ENCODE measurements at places on chromosomes 7 and 10. TPM values are rescaled to one million over a fixed set of nuclear protein-coding genes. Genes with fewer than 3 reads are reported as not detected.
A peak's percentile ranks its signal among the peaks of the same experiment; 100 is the strongest.

- no peaks in the 10 kb centered on the region for H3K36me3 ChIP-seq
- no peak overlapping the region for H3K27ac ChIP-seq
- H3K4me3 ChIP-seq, result no peak overlapping the region
- peaks cover 1% of the 10 kb centered on the region for H3K4me1 ChIP-seq
Measured at GRCh38 chr10:118246332-118247295, 95.5 kb downstream of the FAM204A start.

GRCh38 chr7:114659409-114660125 lies 245.0 kb downstream of the FOXP2 start:
- peaks cover 3% of the 10 kb centered on the region for H3K4me1 ChIP-seq
- no peaks in the 10 kb centered on the region for H3K36me3 ChIP-seq
- DNase-seq, result no peak
- no peaks in the 10 kb centered on the region for H3K27me3 ChIP-seq
- no peak overlapping the region for H3K4me3 ChIP-seq

- no peaks in the 10 kb centered on the region for H3K36me3 ChIP-seq
- no peak overlapping the region for H3K4me3 ChIP-seq
- no peak for DNase-seq
- peak overlapping the region; percentile 93 for H3K27ac ChIP-seq
Measured at GRCh38 chr7:116404389-116404788, 95.1 kb upstream of the CAV2 start.

- no peaks in the 10 kb centered on the region for H3K27me3 ChIP-seq
- H3K36me3 ChIP-seq, result no peaks in the 10 kb centered on the region
- DNase-seq, result no peak
- no peaks in the 10 kb centered on the region for H3K4me1 ChIP-seq
- no peak overlapping the region for H3K27ac ChIP-seq
Measured at GRCh38 chr7:137942484-137943115, 59.3 kb downstream of the CREB3L2 start.

DNA sequence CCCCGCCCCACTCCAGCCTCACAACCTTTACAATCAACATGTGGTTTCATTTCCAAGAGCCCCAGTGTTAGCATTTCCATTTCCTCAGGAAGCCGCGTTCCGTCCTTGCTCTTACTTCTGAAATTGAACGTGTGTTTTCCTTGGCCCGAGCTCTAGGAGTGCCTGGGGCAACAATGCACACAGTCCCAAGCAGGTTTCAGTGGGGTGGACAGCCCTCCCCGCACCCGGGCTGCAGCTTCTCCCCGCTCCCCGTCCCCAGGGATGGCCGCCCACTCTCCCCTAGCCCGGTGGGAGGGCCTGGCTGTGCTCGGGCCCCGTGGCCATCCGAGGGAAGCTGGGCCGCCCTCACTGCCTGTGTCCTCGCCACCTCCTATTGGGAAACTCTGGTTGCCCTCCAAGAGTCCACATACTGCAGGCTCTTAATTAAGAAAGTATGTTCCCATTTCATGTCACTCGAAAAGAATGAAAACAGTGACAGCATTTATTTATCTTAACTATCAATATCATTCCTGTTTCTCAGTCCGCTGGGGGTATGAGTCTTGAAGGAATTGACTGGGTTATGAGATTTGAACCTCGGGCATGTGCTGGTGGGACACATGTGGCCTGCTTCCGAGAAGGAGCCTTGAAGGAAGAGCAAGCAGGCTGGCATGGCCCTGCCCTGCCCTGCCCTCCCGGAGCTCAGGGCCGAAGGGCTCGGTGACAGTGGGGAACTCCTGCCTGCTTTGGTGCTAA lies 163.8 kb downstream of the GRK5 start:
- no peak overlapping the region for H3K27ac ChIP-seq
- H3K36me3 ChIP-seq, result no peaks in the 10 kb centered on the region
- no peak for DNase-seq
- no peak overlapping the region for H3K4me3 ChIP-seq

DNA sequence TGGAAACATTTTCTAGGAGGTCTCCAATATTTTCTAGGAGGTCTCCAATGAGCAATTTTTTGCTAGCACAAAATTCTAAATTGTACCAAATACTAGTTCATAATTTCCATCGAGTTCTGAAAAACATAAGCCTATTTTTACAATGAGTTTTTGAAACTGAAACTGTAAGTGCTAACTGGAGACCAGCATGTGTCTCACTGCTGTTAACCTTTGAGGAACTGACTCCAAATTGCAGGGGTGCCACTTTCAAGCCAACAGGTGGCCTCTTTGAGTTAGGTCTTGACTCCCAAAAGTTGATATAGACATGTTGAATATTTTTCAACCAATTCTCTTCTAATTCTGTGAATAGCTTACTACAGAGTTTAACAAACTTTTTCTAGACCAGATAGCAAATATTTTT lies 58.8 kb downstream of the CAV1 start:
- no peaks in the 10 kb centered on the region for H3K27me3 ChIP-seq
- H3K27ac ChIP-seq, result peak overlapping the region; percentile 58
- DNase-seq, result no peak
- H3K36me3 ChIP-seq, result no peaks in the 10 kb centered on the region

DNA sequence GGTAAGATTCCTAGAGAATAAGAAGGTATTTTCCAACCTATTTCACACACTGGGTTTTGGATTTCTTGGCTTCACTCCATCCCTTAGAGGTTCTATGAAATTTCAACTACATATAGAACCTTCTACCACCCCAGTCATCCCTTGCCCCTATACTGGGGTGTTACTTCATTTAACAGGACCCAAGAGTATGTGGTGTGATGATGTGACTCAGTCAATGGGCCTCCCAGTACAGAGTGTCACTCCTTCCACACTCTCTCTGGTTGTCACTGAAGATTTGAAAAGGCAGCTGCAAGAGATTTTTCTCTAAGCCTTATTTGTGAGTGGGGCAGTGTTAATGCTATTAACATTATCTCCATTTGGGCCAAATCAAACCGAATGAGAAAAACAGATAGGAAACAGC lies 33.5 kb downstream of the FGFBP3 start:
- H3K27ac ChIP-seq, result no peak overlapping the region
- no peaks in the 10 kb centered on the region for H3K36me3 ChIP-seq
- no peaks in the 10 kb centered on the region for H3K27me3 ChIP-seq
- peaks cover 5% of the 10 kb centered on the region for H3K4me1 ChIP-seq
- no peak overlapping the region for H3K4me3 ChIP-seq

Gene HMX2
- total RNA-seq, result 2.7 TPM

Gene ASCC1
- total RNA-seq, result 114 TPM

Measured in Panc1 (cell line).